Right hindlimb (tissue), 1 donor: ENCODE measurements at places on chromosomes 2 and 18.
A peak's percentile ranks its signal among the peaks of the same experiment; 100 is the strongest.

DNA sequence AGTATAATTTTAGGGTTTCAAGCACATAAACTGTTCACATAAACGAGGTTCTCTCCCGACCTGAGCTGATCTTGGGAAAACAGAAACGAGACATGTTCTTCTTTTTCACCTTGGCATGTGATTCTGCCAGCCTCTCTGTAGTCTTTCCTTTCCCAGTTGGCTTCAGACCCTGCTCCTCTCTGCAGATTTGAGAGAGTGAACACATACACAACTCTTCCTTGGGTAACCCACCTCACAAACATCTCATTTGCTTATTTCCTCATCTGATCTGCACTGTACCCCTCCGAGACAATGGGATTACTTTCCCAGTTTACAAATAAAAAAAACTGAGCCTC is 46.1 kb downstream of the REEP1 start:
- DNase-seq, result no peak

GRCh38 chr18:12287684-12288402 is 20.2 kb upstream of the TUBB6 start:
- DNase-seq, result peak; percentile 87

DNA sequence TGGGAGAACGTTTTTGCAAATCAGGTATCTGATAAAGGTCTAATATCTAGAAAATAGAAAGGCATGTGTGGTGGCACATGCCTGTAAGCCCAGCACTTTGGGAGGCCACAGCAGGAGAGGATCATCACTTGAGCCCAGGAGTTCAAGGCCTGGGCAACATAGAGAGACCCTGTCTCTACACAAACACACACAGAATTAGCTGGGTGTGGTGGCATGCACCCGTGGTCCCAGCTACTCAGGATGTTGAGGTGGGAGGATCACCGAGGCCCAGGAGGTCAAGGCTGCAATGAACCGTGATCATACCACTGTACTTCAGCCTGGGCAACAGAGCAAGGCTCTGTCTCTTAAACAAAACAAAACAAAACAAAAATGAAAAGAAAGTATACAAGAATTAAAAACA is 13.8 kb upstream of the TBR1 start:
- no peak for DNase-seq

GRCh38 chr18:41226186-41226585 is 728.8 kb upstream of the PIK3C3 start:
- DNase-seq, result peak; percentile 37

DNA sequence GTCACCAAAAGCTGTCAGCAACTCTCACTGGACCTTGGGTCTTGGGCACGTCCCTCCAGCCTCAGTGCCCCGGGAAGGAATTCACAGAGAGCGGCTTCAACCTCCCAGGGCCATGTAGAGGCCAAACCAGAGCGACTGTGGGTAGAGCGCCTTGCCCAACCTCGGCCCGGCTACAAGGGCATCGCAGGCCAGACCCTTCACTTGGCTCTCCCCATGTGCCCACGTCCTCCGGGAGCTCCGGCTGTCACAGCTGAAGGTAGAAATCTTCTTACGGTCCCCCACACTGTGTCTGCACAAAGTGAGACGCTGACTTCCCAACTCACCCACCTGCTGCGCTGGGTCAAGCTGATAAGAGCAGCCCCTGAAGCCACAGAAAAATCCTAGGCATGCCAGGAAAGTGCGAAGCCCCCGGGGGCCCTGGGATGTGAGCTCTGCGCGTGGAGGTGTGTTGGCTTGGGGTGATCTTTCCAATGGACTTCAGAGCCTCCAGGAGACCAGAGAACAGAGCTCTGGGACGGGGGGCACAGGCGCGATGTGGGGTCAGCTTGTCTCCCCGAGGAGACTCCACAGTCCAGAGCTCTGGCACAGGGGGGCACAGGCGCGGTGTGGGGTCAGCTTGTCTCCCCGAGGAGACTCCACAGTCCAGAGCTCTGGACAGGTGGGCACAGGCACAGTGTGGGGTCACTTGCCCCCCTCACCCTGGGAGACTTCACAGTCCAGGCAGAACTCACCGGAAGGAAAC is 105.5 kb downstream of the RTP5 start:
- no peak for DNase-seq

GRCh38 chr2:5980450-5981190 is 288.4 kb downstream of the SOX11 start:
- no peak for DNase-seq

DNA sequence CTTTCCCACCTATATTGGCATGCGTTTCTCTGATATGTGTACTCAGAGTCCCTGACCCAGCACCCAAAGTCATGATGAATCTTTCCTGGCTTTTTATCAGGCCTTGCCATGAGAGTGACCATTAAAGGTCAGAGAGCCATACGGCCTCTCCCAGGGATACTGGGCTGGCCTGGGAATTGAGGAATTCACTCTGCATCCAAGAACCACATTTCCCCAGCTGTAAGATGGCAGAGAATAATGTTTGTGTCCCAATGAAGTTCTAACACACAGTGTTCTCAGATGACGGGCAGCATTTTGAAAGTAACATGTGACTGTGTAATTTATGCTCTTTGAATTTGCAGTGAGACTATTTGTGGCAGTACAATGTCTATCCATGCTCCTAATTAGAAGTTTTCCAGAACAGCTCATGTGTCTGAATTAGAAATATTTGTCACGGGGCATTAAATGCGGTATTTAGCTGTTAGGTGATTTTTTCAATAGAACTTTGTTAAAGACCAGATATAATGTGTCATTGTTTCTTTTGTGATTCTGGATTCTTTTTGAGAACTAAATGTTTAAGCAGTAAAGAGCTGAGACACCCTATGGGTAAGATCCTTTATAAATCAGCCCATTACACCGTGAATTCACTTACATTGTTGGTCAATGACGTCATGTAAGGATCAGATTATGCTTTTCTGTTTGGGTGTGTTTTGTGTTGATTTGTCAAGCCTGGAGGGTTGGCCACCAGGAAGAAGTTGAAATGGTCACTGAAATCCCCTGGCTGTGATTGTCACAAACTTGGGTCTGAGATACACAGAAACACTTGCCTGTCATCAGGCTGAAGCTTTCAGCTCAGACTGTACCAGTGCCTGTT is 7.3 kb upstream of the SLC3A1 start:
- DNase-seq, result no peak

- no peak for DNase-seq
Observed at GRCh38 chr2:137254052-137254451, 488.7 kb downstream of the THSD7B start.

DNA sequence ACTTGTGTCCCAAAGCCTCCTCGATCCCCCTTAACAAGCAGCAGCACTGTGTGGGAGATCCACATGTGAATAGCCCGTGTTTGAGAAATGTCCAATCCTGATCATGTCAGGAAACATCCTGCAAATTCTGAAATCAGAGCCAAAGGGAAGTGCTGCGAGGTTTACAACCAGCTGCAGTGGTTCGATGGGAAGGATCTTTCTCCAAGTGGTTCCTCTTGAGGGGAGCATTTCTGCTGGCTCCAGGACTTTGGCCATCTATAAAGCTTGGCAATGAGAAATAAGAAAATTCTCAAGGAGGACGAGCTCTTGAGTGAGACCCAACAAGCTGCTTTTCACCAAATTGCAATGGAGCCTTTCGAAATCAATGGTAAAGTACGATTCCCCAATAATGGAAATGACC is at the start of gene MARCO:
Gene MARCO, plus strand, starts transcription at position 164 of the 400 bp plus-strand sequence. Its CDS starts 107 bp downstream, at position 271.
- no peak for DNase-seq

DNA sequence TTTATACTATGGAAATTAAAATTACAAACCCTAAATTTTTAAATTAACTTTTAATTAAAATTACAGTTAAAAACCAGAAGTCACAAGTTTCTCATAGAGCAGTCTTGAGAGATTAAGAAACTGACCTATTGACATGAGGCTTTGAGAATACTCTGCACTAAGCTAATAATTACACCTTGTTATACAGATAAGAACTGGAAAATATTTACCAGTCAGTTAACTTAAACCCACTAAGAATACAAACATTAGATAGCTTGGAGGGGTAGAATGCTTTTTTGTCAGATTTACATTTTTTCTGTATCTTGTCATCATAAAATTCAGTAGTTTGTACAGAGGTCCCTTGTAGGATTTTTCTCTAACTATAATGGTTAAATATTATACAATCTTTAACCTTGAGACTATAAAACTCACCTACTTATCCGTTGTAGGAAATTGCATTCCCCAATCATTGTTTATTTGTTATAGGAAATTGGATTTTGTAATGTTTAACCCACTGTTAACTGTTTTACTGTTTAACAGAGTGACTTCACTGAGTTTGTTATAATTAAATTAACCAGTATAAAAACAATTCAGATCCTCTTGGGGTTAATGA is 219.7 kb upstream of the PKDCC start:
- no peak for DNase-seq

DNA sequence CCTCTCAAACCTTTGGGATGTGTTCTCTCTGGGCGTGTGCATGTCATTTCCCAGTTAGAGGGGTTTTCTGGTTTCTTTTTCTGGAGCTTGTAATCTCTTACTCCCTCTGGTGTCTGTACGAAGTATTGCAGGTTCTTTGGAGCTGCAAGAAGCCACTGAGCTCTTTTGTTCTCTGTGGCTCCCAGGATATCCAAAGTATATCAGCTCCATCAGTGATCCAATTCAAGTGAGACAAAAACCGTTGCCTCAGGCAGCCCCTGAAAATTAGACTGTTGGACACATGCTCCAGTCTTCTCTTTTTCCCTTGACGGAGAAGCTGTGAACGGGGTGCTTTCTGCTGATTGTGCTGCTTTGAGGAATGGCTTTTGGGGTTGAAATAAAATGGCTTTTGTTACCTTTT is 59.0 kb upstream of the LDLRAD4 start:
- DNase-seq, result no peak

DNA sequence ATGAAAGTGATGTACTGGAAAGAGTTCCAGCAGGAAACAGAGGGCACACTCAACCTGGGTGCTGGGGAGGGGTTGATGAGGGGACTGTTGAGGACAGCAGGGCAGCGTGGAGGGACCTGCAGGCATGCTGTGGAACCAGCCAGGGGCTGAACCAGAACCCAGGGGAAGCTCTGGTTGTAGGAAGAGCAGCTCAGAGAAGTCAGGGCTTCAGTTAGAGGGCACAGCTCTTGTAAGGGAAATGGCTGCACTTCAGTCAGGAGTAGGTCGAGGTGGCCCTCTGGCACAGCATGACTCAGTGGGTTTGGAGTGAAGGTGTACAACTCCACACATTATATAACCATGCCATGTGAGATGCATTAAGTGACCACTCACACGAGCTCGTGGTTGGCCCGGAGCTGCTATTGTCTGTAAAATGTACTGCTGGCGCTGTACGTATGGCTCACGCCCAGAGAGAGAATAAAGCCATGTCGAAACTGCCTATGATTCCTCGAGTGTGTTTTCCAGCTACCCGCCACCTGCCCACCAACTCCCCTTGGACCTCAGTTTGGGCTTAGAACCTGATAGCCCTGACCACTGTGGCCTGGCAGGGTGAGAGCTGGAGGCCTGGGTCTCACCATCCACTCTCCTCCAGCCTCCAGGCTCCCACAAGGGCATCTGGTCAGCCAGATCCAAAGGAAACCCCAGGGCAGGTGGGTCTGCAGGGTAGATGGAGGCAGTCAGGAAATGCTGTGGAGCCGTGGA is 136.5 kb upstream of the HS6ST1 start:
- peak; percentile 10 for DNase-seq

- DNase-seq, result no peak
Observed at GRCh38 chr2:241733391-241734207, 831 bp upstream of the D2HGDH start.

- no peak for DNase-seq
Observed at GRCh38 chr18:68520406-68521075, 194.4 kb downstream of the TMX3 start.

GRCh38 chr2:203687165-203687564 is 19.3 kb upstream of the CD28 start:
- no peak for DNase-seq

- DNase-seq, result no peak
Observed at GRCh38 chr2:163028807-163029206, 190.2 kb upstream of the KCNH7 start.

DNA sequence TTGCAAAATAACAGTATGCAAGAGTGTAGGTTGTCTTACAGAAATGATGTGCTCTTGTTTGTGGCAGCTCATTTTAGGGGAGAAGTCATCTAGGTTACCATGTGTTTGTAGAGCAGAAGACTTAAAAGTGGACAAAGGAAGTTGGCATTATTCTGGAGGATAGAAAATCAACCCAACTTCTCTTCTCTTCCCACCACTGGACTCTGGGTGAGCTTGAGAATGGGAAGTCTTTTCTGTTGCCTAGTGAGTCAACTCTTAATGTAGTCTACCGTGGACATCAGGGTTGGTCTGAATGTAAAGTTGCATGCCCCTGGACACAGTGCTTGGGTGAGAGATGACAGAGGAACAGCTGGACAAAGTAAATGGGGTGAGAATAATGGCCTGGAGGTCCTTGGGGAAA is 98.3 kb downstream of the FMNL2 start:
- DNase-seq, result no peak

- no peak for DNase-seq
Observed at GRCh38 chr2:23782646-23783045, 144.3 kb downstream of the ATAD2B start.

GRCh38 chr2:38244301-38244700 is 132.8 kb downstream of the ATL2 start:
- no peak for DNase-seq

DNA sequence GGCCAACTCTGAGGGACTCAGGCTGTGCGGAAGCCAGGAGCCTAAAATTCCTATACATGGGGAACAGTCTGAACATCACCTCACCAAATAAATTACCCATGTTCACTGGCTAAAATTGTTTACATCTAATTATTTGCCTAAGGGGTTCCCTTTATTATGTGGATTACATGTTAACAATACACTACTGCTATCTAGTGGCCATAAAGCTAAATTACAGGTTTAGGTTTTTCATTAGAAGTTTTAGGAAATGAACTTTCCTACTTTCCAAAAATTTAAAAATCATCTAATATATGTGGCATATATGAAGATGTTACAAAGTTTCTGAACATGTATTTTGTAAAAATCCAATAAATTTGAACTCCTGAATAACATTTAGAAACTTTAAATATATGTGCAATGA is 40.3 kb downstream of the PLA2R1 start:
- no peak for DNase-seq

- no peak for DNase-seq
Observed at GRCh38 chr2:74744731-74745515, 89.0 kb upstream of the HK2 start.

DNA sequence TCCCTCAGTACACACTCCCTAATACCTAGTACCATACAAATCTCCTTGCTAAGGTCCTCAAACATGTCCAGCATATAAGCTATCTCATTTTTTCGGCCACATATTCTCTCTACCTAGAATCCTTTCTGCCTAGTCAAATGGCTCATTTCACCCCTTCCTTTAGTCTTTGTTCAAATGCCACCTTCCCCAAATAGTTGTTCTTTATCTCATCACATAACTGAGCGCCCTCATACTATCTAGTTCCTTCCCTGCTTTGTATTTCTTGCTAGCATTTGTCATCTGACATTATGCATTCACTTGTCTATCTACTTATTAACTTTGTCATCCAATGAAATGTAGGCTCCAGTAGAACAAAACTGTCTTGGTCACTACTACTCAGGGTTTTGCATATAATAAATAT is 35.5 kb downstream of the RPRD1A start:
- no peak for DNase-seq

GRCh38 chr2:126910637-126911036 is 11.9 kb downstream of the TEX51 start:
- DNase-seq, result no peak
